Spinal cord (tissue), 10 donors: ENCODE measurements at places on chromosomes 3 and 15.

DNA sequence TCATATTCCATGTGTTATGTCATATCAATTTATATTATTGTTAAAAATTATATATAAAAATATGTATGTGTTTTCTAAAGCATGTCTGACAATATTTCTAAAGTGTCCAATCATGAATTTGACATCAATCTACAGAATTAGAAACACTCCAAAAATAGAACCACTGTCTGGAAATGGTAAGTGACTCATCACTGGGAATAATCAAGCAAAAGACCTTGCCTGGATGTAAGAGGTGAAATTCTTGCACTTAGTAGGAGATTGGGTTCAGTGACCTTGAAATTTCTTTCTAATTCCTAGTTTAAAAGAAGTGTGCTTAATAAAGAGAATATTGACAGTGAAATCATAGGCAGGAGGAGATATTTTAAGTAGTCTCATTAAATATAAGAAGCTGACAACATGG lies 188.8 kb downstream of the ZNF385D start:
- H3K4me3 ChIP-seq = no peak overlapping the region
- no peak for DNase-seq
- H3K36me3 ChIP-seq = peaks cover 3% of the 10 kb centered on the region
- H3K4me1 ChIP-seq = no peaks in the 10 kb centered on the region
- no peaks in the 10 kb centered on the region for H3K27me3 ChIP-seq
- no peak overlapping the region for H3K27ac ChIP-seq

- no peaks in the 10 kb centered on the region for H3K27me3 ChIP-seq
- H3K4me1 ChIP-seq = no peaks in the 10 kb centered on the region
- DNase-seq = no peak
- no peak overlapping the region for H3K4me3 ChIP-seq
- no peaks in the 10 kb centered on the region for H3K36me3 ChIP-seq
Observed at GRCh38 chr3:99620077-99620767, 18.2 kb upstream of the COL8A1 start.

DNA sequence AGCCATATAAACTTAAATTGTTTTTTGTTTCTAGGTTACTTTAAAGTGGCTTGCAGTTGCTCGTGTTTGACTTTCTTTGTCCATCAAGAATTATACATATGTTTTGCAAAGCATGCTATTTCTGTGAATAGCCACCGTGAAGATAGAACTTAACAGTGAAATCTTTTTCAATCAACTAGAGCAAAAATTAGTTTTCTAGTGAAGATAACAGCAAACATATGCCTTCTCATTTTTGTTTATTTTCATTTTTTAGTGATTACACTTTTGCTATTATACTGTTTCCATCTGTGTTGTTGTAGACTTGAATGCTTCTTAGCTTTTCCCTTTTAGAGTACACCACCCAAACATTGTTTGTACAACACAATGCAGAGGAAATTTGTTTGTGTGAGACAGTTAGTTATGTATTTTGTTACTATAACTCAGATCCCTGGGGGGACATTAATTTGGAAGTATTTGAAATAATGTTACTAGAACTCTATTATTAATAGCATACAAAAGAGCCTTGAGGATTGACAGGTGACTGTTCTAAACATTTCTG lies 62.8 kb downstream of the CRYBG3 start:
- H3K36me3 ChIP-seq = no peaks in the 10 kb centered on the region
- no peak for DNase-seq
- H3K27ac ChIP-seq = no peak overlapping the region
- H3K27me3 ChIP-seq = no peaks in the 10 kb centered on the region

DNA sequence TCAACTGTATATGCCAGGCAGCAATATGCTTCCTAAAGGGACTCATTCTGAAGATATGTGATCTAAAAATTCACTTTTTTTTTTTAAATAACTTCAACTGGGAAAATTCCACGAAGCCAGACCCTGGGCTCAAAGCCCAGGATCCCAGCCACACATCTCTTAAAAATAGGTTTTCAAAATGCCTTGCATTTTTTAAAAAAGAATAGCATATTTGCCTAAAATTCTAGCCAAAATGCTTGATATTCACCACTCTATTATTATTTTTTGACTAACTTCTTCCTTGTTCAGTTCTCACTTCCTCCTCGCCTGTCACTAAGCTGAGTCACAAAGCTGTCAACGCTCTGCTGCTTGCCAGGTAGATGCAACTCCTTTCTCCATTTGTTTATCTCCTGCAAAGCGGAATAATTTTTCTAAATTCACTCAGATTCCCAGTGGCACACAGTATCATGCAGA lies 28.0 kb upstream of the VGLL4 start:
- DNase-seq = no peak
- H3K27ac ChIP-seq = no peak overlapping the region
- no peaks in the 10 kb centered on the region for H3K4me1 ChIP-seq

DNA sequence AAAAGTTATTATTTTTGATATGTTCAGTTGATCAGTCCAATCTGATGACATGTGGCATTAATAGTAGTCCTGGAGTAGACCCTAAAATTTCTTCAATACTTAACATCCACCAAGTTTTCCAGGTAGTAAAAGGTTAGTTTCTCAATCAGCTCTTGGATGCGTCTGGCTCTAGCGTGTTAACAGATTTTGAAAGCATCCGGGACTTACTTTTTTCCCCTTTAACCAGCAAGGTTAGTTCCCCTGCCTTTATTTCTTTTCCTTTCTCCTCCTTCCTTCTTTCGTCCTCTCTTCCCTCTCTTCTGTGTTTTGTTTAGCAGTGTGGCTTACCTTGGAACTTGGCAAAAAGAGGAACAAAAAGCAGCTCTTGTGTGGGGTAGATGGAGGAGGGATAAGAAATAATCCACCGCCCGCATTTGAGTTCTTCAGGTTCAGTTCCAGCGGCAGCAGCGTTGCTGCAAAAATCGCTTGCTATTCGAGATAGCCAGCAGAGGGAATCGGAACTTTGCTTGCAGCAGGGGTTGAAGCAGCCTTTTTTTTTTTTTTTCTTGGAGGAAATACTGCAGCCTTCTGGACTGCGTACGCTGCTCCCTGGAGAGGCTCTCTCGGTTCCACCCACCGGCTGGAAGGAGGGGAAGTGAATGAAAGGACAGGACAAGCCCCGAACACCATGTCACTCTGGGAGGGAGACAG lies at the start of gene RBMS3:
Gene RBMS3 (plus strand): TSS at position 668 of the 690 bp plus-strand sequence.
- peak within 1 kb of the TSS; percentile 82 for H3K4me3 ChIP-seq
- DNase-seq = peak; percentile 96
- peak within 1 kb of the TSS; percentile 98 for H3K27ac ChIP-seq
- peaks cover 6% of the 10 kb centered on the region for H3K27me3 ChIP-seq
- H3K36me3 ChIP-seq = no peaks in the 10 kb centered on the region
